ENCODE measurements at places on chromosomes 2 and 18.
A peak's percentile ranks its signal among the peaks of the same experiment; 100 is the strongest.

DNA sequence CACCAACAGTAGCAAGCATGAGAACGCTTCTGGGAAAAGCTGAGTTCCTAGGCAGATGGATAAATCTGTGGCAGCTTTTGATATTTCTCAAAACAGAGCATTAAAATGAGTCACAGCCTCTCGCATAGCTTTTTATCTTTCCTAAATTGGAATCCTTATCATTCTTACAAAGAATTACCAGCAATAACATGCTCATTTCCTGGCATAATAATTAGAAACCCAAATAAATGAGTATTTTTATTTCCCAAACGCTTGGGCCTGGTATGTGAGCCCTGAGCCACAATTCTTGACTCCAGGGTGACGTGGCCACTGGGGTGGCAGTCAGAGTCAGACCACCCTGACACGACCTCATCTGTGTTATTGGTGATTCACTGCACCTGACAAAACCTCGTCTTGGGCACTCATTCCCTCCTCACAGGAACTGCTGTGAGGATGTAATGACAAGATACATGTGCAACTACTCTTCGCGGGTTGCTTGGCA lies 210.7 kb downstream of the ARL4C start:
- no peak for DNase-seq

DNA sequence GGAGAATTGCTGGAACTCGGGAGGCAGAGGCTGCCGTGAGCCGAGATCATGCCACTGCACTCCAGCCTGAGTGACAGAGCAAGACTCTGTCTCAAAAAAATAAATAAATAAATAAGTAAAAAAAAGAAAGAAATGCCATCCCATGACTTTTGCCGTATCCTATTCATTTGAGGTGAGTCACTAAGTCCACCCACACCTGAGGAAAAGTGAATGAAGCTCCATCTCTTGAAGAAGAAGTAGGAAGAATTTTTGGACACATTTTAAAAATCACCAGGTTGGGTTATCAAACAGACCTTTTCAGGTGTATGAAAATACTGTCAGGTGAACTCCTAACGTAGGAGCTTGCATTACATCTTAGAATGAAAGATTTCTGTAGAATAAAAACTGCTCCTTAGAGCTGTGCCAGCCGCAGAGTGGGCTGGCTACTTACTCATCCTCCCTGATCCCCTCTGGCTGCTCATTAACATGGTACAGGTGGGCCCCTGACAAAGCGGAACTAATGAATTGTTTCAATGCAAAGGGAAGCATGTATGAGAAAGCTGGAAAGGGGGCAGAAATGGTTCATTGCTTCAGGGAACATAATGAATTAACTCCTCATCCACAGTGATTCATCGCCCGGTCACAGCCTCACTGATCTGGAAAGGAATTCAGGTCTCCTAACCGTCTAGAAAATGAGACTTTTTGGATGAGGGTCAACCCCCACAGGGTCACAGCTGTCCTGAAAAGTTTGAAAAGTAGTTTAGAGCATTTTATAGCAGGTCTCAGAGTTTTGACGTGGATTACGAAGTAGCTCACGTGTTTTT lies 191.4 kb downstream of the SPP2 start:
- no peak for DNase-seq

DNA sequence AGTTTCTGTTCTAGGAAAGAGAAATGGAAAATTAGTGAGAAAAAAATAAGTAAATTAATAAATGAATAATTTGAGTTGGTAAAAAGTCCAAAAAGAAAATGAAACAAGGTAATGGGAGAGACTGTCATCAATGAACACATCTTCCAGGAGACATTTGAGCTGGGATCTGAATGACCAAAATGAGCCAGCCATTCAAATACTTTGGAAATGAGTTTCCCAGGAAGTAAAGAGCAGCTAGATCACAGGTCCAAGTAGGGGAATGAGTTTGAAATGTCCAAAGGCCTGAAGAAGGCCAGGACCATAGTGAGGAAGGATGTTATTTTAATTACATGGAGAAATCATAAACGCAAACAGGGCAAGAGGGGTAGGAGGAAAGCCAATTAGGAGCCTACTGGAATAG lies 6.6 kb upstream of the DNAH7 start:
- no peak for DNase-seq

DNA sequence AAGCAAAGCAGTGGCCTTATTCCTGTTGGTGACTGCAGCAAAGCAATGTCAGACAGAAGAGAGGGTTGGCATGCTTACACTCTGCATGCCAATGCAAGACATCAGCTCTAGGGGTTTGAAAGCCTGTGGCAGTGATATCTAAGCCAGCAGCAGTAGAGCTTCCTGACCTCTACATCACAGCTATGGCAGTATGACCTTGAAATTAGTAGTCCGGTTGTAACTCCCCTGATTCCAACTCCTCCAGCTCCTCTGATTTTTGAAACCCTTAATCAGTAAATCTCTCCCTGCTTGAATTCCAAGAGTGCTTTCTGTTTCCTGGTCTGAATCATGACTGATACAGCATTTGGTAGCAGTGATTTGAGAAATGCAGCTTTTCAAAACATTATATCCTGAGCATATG lies 60.0 kb upstream of the LRP1B start:
- no peak for DNase-seq

- no peak for DNase-seq
These were observed 1135.6 kb upstream of the FAM98A start for GRCh38 chr2:34734662-34735061.

- no peak for DNase-seq
These were observed 699.6 kb downstream of the NYAP2 start for GRCh38 chr2:226098861-226099745.

DNA sequence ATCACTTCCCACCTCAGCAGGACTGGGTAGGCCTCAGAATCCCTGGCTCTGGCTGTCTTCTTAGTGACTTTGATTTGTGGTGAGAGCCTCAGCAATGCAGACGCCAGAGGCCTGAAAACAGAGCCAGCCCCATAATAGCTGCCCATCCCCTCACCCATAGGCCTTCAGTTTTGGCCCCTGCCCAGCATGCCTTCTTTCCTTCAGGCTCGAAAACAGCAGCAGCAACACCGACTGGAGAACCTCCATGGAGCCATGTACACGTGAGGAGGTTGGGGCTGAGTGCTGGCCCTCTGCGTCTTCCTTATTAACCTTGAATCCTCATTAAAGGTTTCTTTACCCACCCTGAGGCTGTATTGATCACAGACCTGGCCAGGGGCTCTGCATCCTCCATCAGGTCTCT lies 1.7 kb downstream of the RNF181 start:
- DNase-seq, result no peak

GRCh38 chr18:57881818-57882413 lies 78.8 kb upstream of the ATP8B1 start:
- peak; percentile 24 for DNase-seq

DNA sequence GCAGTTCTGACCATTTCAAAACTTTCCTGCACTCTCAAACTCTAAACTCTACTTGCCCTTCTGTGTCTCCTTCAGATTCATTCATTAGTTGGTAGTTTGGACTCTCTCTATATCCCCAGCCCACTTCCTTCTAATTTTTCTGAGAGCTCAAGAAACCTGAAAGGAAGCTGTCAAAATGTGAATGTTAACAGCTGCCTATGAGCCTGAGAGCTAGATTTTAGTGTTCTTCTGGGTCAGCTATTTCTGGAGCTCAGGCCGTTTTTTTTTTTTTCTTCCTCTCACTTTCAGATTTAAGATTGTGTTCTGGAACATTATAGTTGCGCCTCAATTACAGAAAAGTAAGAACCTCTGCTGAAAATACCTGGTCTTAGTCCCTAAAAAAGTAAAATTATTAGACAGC lies 73.1 kb downstream of the RTN4 start:
- DNase-seq, result no peak

DNA sequence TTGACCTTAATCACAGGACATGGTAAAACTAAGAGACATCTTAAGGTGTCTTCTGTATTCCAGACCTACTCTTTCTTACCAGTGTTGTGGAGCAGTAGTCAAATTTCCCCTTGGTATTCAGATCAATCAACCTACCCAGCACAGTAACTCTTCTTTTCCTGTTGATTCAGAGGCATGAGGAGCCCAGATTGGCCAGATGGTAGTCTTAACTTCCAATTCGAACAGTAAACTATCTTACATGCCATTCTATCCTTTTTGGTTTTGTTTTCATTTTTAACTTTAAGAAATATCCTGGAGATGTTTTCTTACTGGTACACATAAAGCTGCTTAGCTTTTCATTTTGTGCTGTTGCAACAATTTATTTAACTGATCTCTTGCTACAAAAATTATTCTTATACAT lies 630.3 kb upstream of the PKDCC start:
- no peak for DNase-seq

DNA sequence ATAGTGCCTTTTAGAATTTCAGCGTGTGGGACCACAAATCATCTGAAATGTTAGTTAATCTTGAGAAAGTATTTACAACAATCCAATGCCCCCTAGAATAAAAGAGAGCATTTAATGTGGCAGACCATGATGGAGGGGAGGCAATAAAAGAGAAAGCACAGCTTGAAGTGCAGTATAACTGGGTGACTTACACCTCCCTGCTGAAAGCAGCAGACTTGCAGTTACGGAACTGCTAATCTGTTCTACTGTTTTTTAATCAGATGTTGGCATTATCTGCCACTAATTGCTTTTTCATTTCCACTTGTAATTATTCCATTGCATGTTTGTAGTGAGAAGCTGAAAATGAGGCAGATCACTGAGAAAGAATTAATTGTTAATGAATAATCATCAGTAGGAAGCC lies 130.5 kb upstream of the ITGA4 start:
- DNase-seq, result no peak

GRCh38 chr2:209442939-209443338 lies 19.1 kb downstream of the MAP2 start:
- DNase-seq, result no peak

- no peak for DNase-seq
These were observed 217.0 kb upstream of the UBE2E3 start for GRCh38 chr2:180763263-180763989.

GRCh38 chr18:68992719-68993482 lies 195.0 kb downstream of the CCDC102B start:
- no peak for DNase-seq

GRCh38 chr18:55830544-55830943 lies 242.6 kb upstream of the TCF4 start:
- no peak for DNase-seq

GRCh38 chr2:217393585-217394032 lies 533.7 kb upstream of the TNP1 start:
- DNase-seq, result no peak

DNA sequence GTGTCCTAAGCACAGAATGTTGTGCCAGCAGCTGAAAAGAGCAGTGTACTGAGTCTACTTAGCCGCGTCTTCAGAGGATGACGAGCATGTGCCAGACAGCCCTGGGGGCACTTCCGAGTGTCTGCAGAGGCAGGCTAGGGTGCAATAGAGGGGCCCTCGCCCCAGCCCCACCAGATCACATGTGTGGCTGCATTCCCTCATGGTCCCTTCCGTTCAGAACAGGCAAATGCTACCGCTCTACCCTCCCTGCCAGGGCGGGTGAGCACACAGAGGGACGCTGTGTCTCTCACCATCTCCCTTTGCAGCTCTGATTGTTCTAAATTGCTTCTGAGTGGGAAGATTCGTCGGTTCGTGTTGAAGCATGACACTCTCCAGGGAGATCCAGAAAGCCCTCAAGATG lies 212.2 kb upstream of the RAB12 start:
- DNase-seq, result no peak

- DNase-seq, result peak; percentile 12
These were observed 133.5 kb upstream of the MGAT5 start for GRCh38 chr2:134120406-134120732.

GRCh38 chr2:168245074-168245825 lies 2.1 kb downstream of the STK39 start:
- DNase-seq, result no peak

DNA sequence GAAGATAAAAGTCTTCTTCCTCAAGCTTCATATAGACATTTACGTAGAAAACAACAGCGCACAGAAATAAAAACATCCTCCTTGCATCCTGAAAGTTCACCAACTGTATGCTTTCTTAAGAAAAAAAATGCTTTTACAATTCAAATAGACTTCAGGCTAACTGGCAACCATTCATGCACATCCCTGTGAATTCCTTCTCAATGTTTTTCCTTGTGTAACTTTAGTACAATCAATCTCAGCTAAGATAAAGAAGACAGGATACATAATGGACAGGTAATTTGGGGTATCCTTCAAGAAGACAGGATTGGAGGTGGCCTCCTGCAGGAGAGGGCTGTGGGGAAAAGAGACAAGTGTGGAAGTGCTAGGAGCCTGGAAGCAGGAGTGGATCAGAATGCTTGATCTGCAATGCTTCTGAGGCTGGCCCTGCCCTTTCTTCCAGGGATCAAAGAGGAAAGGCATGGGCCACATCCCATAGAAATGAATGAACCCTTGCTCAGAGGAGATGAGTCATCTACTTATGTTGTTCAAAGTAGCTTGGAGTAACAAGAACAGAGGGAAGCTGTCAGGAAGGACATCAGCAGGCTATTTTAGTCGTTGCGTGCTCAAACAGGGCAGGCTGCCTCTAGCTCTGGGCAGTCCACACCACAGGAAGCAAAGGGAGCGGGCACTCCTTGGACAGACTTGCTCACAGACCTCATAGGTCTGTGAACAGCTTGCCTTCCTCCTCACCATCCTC lies 126.6 kb downstream of the TMEM131 start:
- no peak for DNase-seq

- no peak for DNase-seq
These were observed 884 bp upstream of the RAPH1 start for GRCh38 chr2:203535784-203536585.

DNA sequence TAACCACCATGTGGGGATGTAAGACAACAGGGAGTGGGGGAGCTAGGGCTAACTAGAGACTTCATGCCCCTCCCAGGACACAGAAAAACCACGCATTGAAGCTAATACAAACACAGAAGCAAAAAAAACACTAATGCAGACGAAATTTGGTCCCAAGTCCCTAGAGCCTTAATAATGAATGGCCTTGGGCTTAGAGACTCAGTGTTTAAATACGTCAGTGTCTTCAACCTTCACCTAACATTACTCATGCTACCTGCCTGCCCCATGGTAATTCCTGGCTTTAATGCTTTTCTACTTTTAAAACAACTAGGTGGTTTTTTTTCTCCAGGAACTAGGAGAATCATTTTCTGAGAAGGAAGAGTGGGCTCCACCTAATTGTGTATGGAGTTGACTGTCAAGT lies 64.1 kb upstream of the ITSN2 start:
- no peak for DNase-seq

All from central memory CD4-positive, alpha-beta T cell (primary cell).